ENCODE measurements at places on chromosomes 2 and 18. TPM values are rescaled to one million over a fixed set of nuclear protein-coding genes. Genes with fewer than 3 reads are reported as not detected.

DNA sequence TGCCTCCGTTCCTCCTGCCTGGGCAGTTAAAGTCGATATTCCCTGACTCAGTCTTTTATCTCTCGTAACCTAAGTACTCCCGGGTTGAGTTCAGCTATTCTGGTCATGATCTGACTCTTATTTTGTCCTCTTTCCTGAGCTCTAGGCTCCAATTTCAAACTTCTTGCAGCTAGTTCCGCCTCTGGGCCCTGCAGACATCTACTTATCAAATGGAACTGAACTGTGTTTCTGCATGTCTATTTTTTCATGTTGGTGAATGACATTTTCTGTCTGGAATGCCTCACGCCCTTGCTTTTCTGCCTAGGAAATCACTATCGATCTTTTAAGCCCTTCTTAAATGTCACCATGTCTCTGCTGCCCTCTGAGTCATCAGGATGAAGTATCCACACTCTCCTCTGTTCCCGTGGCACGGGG, 101.5 kb downstream of the VAPA start:
- no peak for DNase-seq

- DNase-seq = no peak
Observed at GRCh38 chr18:9334973-9335696, 562 bp downstream of the TWSG1 start.

GRCh38 chr2:226956659-226957058, 120.8 kb downstream of the RHBDD1 start:
- no peak for DNase-seq

GRCh38 chr2:91442246-91442905, 2750.9 kb downstream of the RPIA start:
- peak; percentile 21 for DNase-seq

- peak; percentile 51 for DNase-seq
Observed at GRCh38 chr2:147082850-147083522, 761.8 kb upstream of the ACVR2A start.

TXNDC2 gene
- not detected for total RNA-seq

AQP12B gene
- not detected for total RNA-seq

REEP1 gene
- total RNA-seq = 167 TPM
